NCI-H2081 treated with DMSO at 0.1 percent for 48 hours (cell line): ENCODE measurements at places on chromosomes 4 and X.

DNA sequence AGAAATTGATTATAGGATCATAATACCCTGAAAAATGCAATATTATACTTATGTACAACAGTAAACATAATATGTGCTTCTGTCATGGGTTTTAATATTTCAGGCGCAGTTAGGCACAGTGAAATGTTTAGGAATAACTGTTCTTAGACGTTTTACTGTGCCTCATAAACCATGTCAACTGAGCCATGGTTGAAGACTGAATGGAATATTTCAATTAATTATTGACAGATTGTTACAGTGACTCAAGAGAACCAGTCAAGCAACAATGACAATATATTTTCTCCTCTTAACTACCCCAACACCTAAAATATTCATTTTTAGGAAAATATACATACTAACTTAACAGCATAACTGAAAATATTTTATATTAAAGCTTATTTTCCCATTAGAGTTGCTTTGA lies 852.7 kb upstream of the FRG1 start:
- no peak for DNase-seq

DNA sequence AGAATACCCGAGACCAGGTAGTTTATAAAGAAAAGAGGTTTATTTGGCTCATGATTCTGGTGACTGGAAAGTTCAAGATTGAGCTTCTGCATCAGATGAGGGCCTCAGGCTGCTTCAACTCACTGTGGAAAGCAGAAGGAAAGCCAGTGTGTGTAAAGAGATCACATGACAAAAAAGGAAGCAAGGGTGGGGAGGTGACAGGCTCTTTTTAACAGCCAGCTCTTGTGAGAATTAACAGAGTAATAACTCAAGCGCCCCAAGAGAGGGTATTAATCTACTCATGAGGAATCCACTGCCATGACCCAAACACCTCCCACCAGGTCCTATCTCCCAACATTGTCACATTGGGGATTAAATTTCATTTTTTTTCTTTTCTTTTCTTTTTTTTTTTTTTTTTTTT lies 6.3 kb upstream of the YIPF6 start:
- no peak for DNase-seq

- no peak for DNase-seq
These were observed 50.1 kb upstream of the SETD7 start for GRCh38 chr4:139606103-139606502.

- DNase-seq, result no peak
These were observed at the start of gene IL2RG for GRCh38 chrX:71111141-71111843. TSS of gene IL2RG (minus strand) at chrX:71111577. CDS start at chrX:71111539, 38 bp downstream.

GRCh38 chr4:145316897-145317574 lies 136.6 kb upstream of the OTUD4 start:
- no peak for DNase-seq

GRCh38 chr4:20265726-20266125 lies 14.0 kb downstream of the SLIT2 start:
- no peak for DNase-seq

DNA sequence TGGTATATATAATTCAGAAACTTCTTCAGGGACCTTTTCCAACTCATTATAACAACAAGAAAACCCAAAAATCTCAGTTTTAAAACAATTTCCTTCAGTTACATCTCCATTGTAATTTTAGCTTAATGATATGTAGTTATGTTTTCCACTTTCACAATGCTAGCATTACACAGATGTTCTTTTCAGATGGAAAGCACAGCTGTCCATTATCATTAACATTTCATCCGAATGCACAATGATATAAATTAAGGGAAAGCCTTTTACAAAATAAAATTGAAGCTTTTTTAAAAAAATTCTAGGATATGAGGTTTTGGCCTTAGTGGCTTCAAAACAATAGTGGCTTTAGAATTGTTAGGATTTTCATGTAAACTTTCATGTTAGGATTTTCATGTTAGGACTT lies 389.2 kb downstream of the ADAM29 start:
- no peak for DNase-seq

GRCh38 chr4:7167706-7168105 lies 24.6 kb upstream of the SORCS2 start:
- no peak for DNase-seq

DNA sequence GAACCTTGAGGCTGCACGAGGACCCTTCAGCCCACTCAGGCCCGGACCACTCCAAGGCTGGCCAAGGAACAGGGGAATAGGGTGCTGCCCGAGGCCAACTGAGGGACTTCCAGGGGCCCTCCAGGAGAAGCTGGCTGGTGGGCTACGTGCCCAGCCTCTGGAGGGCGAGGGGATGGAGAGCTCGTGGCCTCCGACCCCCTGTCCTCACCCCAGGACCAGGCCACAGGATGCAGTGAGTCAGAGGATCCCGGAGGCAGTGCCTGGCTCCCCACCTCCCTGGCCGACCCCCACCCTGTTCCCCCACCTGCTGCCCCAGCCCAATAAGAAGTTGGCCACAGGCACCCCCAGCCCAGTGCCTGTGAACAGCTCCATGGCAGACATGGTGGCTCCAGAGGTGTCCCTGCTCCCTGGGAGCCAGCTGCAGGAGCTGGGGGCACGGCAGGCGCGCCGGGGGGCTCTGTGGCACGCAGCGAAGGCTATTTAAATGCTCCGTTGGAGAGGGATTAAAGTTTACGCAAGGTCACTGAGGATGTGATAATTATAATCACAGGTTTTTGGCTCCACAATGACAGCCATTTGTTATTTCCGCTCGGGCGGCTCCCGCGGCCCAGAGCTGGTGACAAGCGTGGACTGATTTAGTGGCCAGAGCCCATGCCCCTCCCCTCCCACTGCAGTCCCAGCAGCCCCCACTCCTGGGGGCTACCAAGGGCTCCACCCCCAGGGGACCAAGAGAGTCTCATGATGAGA lies 95.7 kb upstream of the NKX1-1 start:
- DNase-seq, result no peak

DNA sequence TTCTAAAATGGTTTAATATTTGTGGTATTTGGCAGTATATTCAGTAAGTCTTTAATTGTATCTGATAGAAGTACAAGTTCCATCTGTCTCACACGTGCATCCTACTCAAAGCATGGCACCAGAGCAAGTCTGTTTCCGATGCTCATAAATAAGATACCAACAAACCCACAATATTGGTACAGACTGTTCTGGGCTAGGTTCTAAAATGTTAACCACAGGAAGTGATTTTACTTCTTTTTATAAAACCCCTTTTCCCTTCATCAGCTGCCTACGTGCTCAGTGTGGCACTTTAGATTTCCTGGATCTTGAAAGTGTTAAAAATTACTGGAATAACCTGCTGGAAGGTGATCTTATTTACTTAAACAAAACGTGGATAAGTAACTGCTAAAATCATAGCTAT lies 165.1 kb downstream of the CFAP299 start:
- no peak for DNase-seq

- DNase-seq, result no peak
These were observed 39.3 kb downstream of the SLAIN2 start for GRCh38 chr4:48380583-48381167.

GRCh38 chr4:17535906-17536305 lies 20.9 kb downstream of the CLRN2 start:
- DNase-seq, result no peak

GRCh38 chr4:108620933-108621905 lies 843 bp downstream of the RPL34 start:
- DNase-seq, result no peak

DNA sequence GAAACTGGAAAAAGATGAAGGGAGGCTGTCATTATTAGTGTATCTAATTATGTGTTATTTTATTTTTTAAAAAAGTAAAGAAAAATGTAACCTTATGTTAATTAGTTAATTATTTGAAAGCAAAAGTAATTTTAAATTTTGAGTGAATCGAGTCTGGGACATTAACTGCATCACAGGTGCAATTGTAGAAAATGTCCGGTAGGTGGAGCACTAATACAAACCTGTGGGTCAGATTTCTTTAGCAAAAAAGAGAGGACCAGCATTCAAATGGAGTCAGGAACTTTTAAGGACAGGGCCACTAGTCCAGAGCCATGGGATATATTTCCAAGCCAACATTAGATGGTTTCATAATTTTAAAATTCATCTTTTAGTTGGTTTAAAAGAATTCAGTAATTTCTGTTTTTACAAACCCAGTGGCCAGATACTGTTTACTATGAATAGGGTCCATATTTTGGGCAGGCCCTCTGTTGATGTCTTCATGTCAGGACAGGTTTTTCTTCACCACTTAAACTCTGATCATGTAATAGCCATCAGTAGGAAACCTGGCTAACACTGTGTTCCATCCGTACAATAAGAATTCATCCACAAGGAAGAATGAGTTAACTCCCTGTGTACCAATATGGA lies 27.2 kb downstream of the BST1 start:
- DNase-seq, result peak; percentile 12

DNA sequence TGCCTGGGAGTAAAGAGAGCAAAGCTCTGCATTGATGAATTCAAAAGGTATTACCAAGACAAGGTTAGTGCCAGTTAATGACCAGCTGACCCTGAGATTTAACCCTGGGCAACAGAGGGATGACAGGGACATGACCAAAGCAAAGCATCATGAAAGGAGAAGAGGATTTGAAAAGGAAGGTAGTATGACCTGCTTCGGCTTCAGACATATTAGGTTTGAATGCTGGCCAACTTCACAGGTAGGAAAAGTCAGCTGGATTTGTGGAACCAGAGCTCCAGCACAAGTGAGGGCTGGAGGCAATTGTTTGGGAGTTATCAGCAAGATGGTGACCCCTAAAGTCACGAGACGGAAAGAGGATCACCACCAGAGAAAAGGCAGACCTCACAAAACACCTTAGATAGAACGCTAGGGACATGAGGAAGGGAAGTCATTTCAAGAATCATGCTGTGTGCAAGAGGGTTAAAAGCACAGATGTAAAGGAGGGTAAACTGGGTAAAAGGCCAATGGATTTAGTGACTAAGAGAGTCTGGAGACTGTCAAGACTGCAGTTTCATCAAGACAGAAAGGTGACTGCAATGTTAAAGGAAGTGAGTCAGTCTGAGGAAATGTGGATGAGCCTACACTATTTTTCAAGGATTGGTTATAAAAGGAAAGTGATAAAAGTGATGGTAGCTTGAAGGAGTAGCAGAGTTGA lies 45.6 kb downstream of the SH3RF1 start:
- no peak for DNase-seq

GRCh38 chr4:54373718-54374210 lies 144.7 kb downstream of the PDGFRA start:
- no peak for DNase-seq

DNA sequence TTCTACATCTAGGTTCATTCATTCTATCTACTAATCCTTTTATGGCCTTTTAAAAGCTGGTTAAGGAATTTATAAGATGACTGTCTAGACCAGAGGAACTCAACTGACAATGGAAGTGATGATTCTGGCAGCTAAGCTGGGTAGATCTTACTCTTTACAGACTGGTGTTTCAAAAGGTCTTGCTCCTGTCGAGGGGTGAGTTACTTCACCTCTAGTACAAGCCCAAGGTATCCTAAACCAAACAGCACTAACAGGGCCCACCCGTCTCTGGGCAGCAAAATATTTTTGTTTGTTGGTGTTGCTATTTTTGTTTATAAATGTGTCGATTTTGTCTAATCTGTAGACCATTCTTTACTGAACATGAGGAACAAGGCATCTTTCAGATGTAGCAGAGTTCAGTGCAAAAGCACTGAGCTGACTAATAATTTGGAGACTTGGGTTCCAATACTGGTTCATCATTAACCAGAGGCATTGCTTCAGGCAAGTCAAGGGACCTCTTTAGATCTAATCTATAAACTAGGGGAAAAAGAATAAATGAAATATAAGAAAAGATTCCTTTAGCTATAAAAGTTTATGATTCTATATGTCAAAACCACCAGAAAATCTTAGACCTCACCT lies 90.3 kb upstream of the FRG1 start:
- no peak for DNase-seq

- no peak for DNase-seq
These were observed 768.8 kb downstream of the STPG2 start for GRCh38 chr4:97374526-97374925.

DNA sequence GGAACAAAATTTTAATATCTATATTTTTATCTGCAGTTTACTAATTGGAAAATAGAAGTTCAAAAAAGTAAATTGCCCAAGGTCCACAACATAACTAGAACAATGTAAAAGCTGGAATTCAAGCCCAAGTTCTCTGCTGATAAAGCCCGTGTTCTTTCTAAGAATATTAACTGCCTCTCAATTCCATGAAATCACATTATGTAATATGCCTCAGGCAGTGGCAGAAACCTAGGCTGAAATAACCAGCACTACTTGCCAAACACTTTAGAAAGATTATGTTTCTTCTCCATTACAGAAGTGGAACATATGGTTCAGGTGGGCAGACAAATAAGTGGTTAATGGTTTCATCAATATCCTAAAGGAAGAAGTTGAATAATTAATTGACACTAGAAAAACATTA lies 56.7 kb upstream of the ADGRL3 start:
- DNase-seq, result no peak

GRCh38 chr4:1402516-1403091 lies 3.6 kb downstream of the NKX1-1 start:
- DNase-seq, result no peak

DNA sequence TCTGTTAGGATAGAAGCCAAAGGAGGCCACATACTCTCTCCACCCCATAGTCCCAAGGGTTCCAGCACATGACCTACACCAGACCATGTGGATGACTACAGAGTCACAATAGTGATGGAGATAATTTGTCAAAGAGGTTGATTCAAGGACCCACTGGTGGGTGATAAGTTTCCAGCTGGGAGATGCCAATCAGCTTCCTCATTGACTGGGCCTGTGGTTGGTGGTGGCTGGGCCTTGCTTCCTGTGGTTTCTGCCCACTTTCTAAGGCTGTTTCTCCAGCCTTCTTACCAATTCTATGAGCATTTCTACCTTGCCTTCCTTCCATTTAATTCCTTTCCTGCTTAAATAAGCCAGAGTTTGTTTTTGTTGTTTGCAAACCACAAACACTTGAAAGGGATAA lies 95.5 kb upstream of the CPEB2 start:
- DNase-seq, result no peak

- DNase-seq, result no peak
These were observed 40.5 kb upstream of the RASGEF1B start for GRCh38 chr4:81512001-81512756.

DNA sequence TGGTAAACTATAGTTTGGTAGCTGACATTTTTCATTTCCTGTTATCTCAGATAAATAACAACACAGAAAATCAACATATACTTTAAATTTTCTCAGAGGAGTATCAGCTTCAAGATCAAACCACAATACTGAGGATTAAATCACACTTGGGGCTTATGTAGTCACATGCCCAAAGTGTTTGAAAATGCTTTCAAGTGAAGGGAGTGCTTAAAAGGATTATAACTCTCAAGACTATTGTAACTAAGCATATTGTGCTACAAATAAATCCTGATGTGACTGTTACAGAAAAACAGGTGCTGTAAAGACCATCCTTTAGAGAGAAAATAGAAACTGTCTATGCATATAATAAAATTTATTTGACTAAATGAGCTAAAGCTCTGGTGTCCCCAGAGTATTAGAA lies 887.6 kb downstream of the ADGRL3 start:
- no peak for DNase-seq

- DNase-seq, result no peak
These were observed 109.9 kb downstream of the WDFY3 start for GRCh38 chr4:84856468-84857049.
